ENCODE measurements at places on chromosomes 2 and 18.

- DNase-seq: no peak
These were observed 166.5 kb upstream of the CXCR4 start for GRCh38 chr2:136284226-136285119.

DNA sequence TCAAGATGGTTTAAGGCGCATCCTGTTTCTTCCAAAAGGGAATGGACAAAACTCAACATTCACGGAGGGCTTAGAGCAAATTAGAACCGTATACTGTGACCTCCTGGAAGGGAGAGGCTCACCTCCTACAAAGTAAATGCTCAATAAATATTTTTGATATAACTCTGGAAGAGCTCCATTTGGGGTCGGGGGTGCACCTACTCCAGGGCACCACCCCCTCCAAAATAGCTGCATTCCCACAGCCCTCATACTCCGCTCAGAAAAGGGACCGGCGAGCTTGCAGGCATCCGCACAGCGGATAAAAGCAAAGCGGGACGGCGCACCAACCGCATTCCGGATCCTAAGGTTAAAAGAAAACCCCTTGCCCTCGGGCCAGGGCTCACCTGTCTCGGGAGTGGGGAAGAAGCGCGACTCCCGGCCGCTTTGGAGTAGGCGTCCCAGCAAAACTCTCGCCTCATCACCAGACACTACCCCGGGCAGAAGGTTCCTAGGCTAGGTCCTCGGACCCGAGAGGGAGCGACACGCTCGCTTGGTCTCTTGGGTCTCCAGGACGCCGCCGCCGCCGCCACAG lies 378 bp downstream of the WDPCP start:
- DNase-seq: no peak

- DNase-seq: no peak
These were observed 64.5 kb upstream of the HDAC4 start for GRCh38 chr2:239465017-239466001.

- no peak for DNase-seq
These were observed 443.5 kb downstream of the XIRP2 start for GRCh38 chr2:167331636-167332232.

DNA sequence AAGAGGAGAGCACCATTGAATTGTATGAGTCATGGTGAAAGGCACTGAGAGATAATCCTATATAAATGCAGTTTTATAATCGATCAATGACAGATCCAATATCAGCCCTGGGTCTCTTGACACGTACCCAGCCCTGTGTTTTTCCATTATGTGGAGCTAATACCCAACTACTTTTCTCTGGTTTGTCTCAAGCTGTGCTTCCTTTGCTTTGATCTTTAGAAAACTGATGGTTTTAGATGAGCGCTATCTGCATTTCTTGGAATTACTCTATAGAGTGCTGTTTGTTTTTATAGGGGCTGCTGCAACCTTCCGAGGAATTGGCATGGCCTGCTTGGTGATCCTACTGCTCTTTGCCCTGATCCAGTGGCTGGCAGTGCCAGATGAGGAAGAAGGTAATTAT lies 45.0 kb downstream of the NEMP2 start:
- DNase-seq: no peak
